B cell (primary cell): ENCODE measurements at places on chromosomes 7 and 10. TPM values are rescaled to one million over a fixed set of nuclear protein-coding genes. Genes with fewer than 3 reads are reported as not detected.

LAMB4 gene
- not detected in 2 replicates for polyA plus RNA-seq

GRCh38 chr7:105002-105401 lies 87.4 kb upstream of the FAM20C start:
- no peaks in the 10 kb centered on the region for H3K4me1 ChIP-seq
- H3K27me3 ChIP-seq = no peaks in the 10 kb centered on the region
- no peak overlapping the region for H3K27ac ChIP-seq

GRCh38 chr10:91247360-91248111 lies 27.1 kb downstream of the PCGF5 start:
- peaks cover 6% of the 10 kb centered on the region for H3K36me3 ChIP-seq
- H3K27ac ChIP-seq = peak overlapping the region; percentile 58
- DNase-seq = no peak
- no peak overlapping the region for H3K4me3 ChIP-seq
- no peaks in the 10 kb centered on the region for H3K27me3 ChIP-seq

DNA sequence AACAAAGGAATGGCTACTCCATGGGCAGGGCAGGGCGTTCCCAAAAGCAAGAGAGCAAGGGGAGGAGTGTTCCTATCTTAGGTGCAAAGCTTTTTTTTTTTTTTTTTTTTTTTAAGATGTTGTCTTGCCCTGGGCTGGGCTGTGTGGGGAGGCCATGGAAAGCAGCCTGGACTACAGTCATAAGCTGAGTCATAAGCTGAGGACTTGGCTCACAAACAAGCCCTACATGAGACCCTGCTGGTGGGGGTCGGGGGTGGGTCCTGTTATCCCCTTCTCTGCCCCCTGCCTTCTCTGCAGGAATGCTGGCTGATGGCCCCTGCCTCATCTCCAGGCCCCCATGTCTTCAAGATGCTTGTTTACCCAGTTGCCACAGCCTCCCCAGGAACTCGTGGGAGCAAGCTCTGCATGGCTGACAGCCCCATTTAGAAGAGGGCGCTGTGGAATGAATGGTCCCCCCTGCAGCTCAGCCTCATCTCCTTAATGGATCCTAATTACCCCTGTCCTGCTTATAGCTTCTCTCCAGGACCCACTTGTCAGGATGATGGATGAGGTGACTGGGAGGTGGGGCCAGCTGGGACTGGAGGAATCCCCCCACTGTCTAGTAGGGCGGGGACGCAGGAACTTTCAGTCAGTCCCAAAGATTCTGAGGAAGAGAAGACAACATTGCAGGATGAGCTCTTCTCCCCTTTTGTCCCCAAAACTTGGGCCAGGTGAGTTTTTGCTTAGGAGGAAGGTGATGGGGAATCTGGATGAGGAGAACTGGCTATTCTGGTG lies 340.8 kb upstream of the PODXL start:
- no peaks in the 10 kb centered on the region for H3K27me3 ChIP-seq
- DNase-seq = no peak
- no peak overlapping the region for H3K27ac ChIP-seq
- no peaks in the 10 kb centered on the region for H3K36me3 ChIP-seq

FFAR4 gene
- not detected in 2 replicates for polyA plus RNA-seq

- no peak for DNase-seq
- no peak overlapping the region for H3K4me3 ChIP-seq
- H3K4me1 ChIP-seq = no peaks in the 10 kb centered on the region
- H3K27ac ChIP-seq = no peak overlapping the region
- H3K36me3 ChIP-seq = no peaks in the 10 kb centered on the region
Measured at GRCh38 chr10:98377001-98377400, 38.0 kb downstream of the PYROXD2 start.

DNA sequence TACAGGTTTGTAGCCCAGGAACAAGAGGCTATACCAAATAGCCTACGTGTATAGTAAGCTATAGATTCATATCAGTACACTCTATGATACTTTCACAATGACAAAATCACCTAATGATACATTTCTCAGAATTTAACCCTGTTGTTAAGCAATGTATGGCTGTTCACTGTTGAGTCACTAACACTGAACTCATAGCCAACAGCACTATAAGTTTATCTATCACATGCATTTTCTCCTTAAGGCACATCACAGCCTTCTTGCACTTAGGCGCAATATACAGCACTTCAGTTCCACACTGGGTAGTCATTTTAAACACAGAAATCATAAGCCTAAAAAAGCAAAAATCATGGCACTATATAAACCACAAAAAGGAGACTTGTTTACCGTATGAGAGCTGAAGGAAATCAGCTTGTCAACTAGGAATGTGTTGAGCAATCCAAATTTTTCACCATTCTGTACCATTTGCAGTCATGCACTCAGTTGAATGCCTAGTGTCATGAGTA lies 45.6 kb downstream of the ZNF438 start:
- H3K36me3 ChIP-seq = no peaks in the 10 kb centered on the region
- H3K27me3 ChIP-seq = no peaks in the 10 kb centered on the region
- no peak for DNase-seq
- H3K4me3 ChIP-seq = no peak overlapping the region
- H3K4me1 ChIP-seq = peaks cover 6% of the 10 kb centered on the region

GRCh38 chr10:4623757-4624420 lies 202.1 kb upstream of the AKR1E2 start:
- H3K36me3 ChIP-seq = no peaks in the 10 kb centered on the region
- no peak overlapping the region for H3K4me3 ChIP-seq
- DNase-seq = no peak
- no peaks in the 10 kb centered on the region for H3K27me3 ChIP-seq
- no peaks in the 10 kb centered on the region for H3K4me1 ChIP-seq
- no peak overlapping the region for H3K27ac ChIP-seq

DNA sequence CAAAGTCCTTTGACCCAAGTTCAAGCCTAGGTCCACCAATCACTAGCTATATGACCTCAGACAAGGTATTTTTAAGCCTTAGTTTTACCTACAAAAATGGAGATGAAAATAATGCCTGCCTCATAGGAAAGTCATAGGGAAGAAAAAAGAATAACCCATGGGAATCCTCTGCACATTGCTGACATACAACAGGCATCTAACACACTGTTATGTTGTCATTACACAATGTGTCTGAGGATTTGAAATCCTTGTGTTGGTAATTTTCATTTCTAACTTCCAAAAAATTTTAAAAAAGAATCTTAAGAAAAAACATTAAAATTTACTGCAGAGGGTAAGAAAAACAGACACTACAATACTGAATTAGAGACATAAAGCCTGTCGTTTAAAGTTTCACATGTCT lies 5.7 kb downstream of the ANK3 start:
- no peak overlapping the region for H3K27ac ChIP-seq
- H3K4me1 ChIP-seq = peaks cover 16% of the 10 kb centered on the region
- H3K4me3 ChIP-seq = no peak overlapping the region
- H3K27me3 ChIP-seq = no peaks in the 10 kb centered on the region
- no peaks in the 10 kb centered on the region for H3K36me3 ChIP-seq

DNA sequence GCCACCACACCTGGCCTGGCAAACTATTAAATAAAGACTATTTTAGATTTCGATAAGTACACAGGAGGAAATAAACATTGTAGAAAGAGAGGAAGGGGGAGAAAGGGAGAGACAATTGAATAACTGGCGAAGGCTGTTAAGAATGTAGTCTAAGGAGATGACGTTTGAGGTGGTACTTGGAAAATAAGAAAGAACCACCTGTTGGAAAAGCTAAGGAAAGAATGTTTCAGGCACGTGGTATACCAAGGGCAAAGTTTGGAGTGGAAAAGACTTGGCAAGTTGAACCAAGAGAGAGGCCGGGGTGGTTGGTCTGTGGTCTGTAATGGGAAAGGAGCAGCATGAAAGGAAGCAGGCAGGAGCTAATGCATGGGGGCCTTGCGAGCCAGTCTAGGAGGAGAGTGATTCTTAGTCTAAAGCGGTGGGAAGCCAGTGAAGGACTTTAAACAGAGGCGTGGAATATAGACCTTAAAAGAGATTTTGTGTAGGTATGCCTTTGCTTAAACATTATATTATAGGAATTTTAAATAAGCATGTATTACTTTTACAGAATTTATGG lies 9.4 kb downstream of the ING3 start:
- no peaks in the 10 kb centered on the region for H3K27me3 ChIP-seq
- no peak overlapping the region for H3K27ac ChIP-seq
- no peak for DNase-seq
- H3K4me1 ChIP-seq = no peaks in the 10 kb centered on the region

- H3K27ac ChIP-seq = no peak overlapping the region
- H3K4me3 ChIP-seq = no peak overlapping the region
- H3K27me3 ChIP-seq = no peaks in the 10 kb centered on the region
- H3K4me1 ChIP-seq = no peaks in the 10 kb centered on the region
- H3K36me3 ChIP-seq = no peaks in the 10 kb centered on the region
Measured at GRCh38 chr7:44898039-44898438, 12.7 kb upstream of the PURB start.

ZSCAN25 gene
- 11.8 and 14.7 TPM in 2 replicates for polyA plus RNA-seq

- H3K27me3 ChIP-seq = no peaks in the 10 kb centered on the region
- H3K4me1 ChIP-seq = no peaks in the 10 kb centered on the region
- H3K36me3 ChIP-seq = peaks cover 42% of the 10 kb centered on the region
- no peak overlapping the region for H3K4me3 ChIP-seq
- H3K27ac ChIP-seq = no peak overlapping the region
Measured at GRCh38 chr10:88926566-88927415, 25.8 kb downstream of the ACTA2 start.

DNA sequence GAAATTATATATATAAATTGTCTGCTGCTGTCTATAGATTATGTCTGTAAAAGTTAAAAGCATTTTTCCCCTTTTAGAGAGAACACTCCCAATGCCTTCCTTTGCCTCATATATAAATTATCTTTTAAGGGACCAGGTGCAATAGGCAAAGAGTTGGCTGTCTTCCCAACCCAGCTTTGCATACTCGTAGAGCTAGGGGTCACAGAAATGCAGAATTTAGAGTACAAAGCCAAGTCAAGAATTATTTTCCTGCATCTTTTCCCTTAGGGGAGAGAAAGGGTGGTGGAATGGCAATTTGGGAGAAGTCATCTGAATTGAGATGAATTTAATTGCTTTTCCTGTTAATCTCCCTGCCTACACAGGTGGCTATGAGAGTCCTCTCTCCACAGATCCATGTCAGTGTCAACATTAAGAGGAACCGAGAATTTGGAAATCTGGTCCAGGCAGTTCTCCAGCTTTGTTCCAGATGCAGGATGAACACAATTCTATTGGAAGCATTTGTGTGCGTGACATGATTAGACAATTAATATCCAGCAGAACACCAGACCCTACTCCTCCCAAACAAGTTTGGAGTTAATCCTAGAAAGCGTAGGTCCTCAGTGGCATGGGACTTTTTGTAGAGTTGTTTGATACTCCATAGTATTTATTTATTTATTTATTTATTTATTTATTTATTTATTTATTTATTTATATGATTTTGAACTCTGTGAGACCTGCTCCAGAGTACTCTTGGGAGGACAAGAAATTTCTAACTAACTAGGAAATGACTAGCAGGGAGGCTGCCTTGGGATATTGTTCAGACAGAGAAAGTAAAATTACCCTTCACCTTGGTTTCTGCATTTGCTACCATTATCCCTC lies 80.3 kb upstream of the SKAP2 start:
- no peaks in the 10 kb centered on the region for H3K4me1 ChIP-seq
- no peaks in the 10 kb centered on the region for H3K27me3 ChIP-seq
- DNase-seq = no peak
- no peaks in the 10 kb centered on the region for H3K36me3 ChIP-seq
- H3K27ac ChIP-seq = no peak overlapping the region

- DNase-seq = no peak
- no peaks in the 10 kb centered on the region for H3K27me3 ChIP-seq
- H3K4me1 ChIP-seq = no peaks in the 10 kb centered on the region
- peaks cover 9% of the 10 kb centered on the region for H3K36me3 ChIP-seq
Measured at GRCh38 chr10:103602852-103603155, 109.3 kb downstream of the NEURL1 start.

GRCh38 chr7:118029826-118030422 lies 154.0 kb upstream of the LSM8 start:
- H3K27me3 ChIP-seq = no peaks in the 10 kb centered on the region
- no peak overlapping the region for H3K4me3 ChIP-seq
- DNase-seq = no peak
- no peaks in the 10 kb centered on the region for H3K36me3 ChIP-seq

- H3K4me3 ChIP-seq = no peak overlapping the region
- no peaks in the 10 kb centered on the region for H3K36me3 ChIP-seq
Measured at GRCh38 chr7:144820552-144820951, 15.3 kb downstream of the TPK1 start.

KIAA1217 gene
- polyA plus RNA-seq = 0.03 TPM in 1 of 2 replicates, not detected in the other

SMNDC1 gene
- polyA plus RNA-seq = 12.1 and 26.6 TPM in 2 replicates

PCGF6 gene
- 3.5 and 4.6 TPM in 2 replicates for polyA plus RNA-seq

CABCOCO1 gene
- polyA plus RNA-seq = not detected in 2 replicates

SORBS1 gene
- polyA plus RNA-seq = 0.21 and 0.36 TPM in 2 replicates

GRCh38 chr7:18191862-18192625 lies 164.4 kb upstream of the PRPS1L1 start:
- no peak overlapping the region for H3K27ac ChIP-seq
- no peak overlapping the region for H3K4me3 ChIP-seq
- H3K36me3 ChIP-seq = no peaks in the 10 kb centered on the region

DNA sequence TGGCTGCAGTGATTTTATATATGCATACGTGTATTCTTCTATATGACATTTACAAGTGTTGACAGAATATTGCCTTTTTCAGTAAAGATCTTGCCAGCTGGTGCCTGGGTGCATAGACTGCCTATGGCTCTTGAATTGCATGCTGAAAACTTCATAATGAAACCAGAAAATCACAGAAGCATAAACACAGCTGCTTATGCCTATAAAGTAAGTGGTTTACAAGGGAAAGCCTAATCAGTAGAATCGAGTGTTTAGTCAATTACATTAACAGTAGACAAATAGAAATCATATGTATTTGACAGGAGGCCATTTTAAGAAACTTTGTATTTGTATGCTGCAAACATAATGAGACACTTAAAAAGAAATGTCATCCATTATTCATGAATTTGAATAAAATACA lies 82.5 kb downstream of the TMEM168 start:
- no peak overlapping the region for H3K27ac ChIP-seq
- no peaks in the 10 kb centered on the region for H3K4me1 ChIP-seq
- no peaks in the 10 kb centered on the region for H3K36me3 ChIP-seq
- DNase-seq = no peak

DNA sequence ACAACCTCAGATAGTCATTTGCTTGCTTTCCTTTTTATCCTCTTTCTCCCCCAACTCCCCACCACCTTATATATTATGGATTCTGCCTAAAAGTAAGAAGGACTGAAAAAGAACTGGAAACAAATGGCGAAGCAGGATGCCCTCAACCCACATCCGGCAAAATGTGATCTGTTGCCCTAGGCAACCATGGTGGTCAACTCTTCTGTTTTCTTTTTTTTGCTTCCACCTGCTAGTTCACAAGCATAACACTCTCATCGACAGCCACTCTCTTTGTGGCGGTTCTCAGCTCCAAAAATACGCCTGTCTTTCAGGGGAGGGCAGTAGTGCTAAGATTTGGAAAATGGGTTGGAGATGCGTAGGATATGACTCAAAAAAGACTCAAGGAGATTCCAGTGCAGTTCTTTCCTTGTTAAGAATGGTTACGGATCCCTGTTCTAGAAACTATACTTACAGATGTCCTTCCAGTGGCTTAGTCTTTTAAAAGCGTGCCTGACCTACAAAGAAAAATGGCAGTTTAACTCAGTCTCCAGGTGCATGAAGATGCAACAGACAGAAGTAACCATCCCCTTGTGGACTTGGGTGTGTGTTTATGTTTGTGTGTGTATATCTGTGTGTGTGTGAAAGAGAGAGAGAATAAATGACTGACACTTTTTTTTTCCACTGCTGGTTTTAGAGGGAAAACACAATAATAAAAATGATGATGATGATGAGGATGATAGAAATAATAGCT lies 10.7 kb downstream of the APBB1IP start:
- no peaks in the 10 kb centered on the region for H3K27me3 ChIP-seq
- DNase-seq = peak; percentile 90
- peaks cover 18% of the 10 kb centered on the region for H3K36me3 ChIP-seq

GRCh38 chr7:6442114-6442513 lies 5.6 kb downstream of the DAGLB start:
- no peak overlapping the region for H3K27ac ChIP-seq
- no peak for DNase-seq
- peaks cover 32% of the 10 kb centered on the region for H3K4me1 ChIP-seq
- H3K4me3 ChIP-seq = no peak overlapping the region
- peaks cover 5% of the 10 kb centered on the region for H3K36me3 ChIP-seq
